ENCODE measurements at places on chromosomes 3 and 15. TPM values are rescaled to one million over a fixed set of nuclear protein-coding genes. Genes with fewer than 3 reads are reported as not detected.

RAB7A gene
- 70.7 TPM for total RNA-seq

COL6A5 gene
- total RNA-seq: 0.15 TPM

HCN4 gene
- not detected for total RNA-seq

CFAP20DC gene
- total RNA-seq: 11.1 TPM

CHRFAM7A gene
- not detected for total RNA-seq

- DNase-seq: no peak
Measured at GRCh38 chr3:24388611-24389010, 106.0 kb downstream of the THRB start.

GRCh38 chr15:41653760-41654159 is 6.4 kb upstream of the MGA start:
- DNase-seq: no peak

- no peak for DNase-seq
Measured at GRCh38 chr3:87797872-87798566, 260.8 kb downstream of the CGGBP1 start.

DNA sequence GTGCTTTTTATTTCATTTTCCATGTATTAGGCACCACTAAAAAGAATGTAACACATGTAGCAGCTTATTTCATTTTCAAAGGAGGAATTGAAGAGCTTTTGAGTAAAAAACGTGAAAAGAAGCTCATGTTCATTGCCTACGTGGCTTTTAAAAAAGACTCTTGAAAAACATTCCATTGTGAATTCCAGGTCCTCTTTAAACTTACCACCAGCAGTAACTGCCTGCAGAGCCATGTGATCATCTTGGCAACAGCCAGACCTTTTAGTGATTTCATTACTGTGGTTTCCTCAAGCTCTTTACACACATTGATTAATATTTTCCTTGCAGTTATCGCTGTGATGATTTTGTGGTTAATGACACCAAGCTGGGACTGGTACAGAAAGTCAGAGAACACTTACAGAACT is 43.8 kb upstream of the FBXL22 start:
- DNase-seq: no peak

GRCh38 chr3:166527325-166527724 is 690.1 kb upstream of the BCHE start:
- DNase-seq: no peak

GRCh38 chr3:5217824-5218595 is 30.5 kb downstream of the EDEM1 start:
- DNase-seq: no peak

DNA sequence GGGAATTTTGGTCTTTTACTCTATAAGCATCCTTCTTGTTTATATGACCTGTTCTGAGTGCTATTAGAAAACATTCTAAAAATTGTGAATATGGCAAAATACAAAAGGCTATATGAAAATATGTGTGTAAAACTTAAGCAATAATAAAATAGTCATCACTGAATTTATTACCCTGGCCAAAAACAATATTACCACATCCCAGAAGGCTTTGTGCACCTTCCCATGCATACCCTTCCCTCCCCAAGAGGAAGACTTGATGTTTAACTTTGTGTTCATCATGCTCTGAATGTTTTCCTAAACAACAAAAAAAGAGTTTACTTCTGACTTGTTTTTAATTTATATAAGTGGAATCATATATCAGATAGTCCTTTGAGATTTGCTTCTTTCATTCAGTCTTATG is 155.1 kb upstream of the TNIK start:
- DNase-seq: no peak

- DNase-seq: no peak
Measured at GRCh38 chr15:45100884-45101625, 12.9 kb downstream of the DUOX2 start.

DNA sequence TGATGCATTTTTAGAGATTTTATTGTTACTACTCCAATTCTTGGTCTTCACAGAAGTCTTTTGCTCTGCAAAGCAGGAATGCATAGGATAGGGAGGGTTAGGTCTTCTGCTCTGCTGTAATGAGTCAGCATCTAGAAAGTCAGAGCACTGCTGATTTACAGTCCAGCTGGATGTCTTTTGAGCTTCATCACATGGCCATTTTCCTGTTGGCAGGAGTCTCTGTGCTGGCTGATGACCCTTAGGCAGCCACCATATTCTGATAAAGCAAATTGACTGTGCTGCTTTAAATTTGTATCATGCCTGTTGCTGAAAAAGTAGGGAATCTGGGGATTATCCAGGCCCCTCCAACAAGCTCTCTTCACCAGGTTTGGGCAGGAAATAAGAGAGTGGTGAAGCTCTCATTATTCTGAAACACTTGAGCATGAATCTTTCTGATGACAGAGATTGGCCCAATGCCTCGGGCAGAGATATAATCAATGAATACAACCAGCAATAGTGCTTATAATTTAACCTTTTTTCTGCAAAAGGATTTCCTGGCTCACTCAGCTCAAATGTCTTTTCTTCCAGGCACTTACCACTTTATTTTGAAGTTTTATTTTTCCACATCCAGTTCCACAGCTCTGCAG is 9.7 kb upstream of the CRBN start:
- no peak for DNase-seq

GRCh38 chr3:54349691-54350090 is 227.3 kb downstream of the CACNA2D3 start:
- DNase-seq: no peak

DNA sequence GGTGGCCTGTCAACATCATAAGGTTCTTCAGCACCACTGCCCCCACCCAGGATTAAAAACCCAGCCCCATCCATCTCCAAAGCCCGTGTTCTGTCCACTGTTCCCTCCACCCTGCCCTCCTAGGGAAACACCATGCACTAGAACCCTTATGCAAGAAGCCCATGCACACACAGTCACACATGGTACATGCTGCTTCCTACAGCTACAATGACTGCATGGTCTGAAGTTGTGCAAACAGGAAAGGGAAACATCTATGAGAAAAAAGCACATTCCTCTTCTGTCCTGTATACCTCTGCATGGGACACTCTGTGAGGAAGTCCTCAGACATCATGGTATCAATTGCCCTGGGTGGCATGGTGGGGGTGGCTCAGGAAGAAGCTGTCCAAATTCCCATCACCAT is 108.6 kb upstream of the MRPS22 start:
- DNase-seq: no peak

DNA sequence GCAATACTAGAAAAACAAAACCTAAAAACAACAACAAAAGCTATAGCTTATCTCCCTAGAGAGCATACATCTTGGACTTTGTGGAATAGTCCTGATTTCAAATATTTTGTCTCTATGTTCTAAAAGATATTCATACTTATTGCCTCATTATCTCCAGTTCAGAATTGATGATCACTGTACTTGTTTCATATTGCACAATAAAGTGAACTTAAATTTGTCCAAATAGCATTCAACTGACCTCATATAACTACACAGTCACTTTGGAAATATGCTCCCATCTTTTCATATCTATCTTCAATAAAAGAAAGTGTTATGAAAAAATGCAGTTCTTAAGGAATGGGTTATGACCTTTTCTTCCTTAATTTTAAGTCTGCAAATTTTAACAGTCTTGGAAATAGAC is 228.6 kb upstream of the CMC1 start:
- DNase-seq: no peak

DNA sequence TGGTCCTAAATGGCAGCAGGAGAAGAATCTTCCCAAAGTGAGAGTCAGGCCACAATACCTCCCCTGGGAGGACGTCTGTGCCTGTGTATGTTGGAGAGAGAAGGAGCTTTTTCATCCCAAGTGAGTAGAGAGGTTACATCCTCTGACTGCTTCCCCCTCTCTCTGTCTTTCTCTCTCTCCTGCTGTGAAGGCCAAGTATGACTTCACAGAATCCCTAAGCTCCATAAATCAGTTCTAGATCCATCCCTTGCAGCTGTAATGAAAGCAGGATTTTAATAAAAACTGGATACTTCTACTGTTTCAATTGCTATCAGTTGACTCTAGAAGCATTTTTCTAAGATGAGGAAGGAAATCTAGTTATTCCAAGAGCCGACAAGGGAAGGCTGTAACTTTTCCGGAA is 389.1 kb upstream of the PROK2 start:
- DNase-seq: no peak

- no peak for DNase-seq
Measured at GRCh38 chr3:425079-425478, 228.5 kb downstream of the CHL1 start.

- DNase-seq: no peak
Measured at GRCh38 chr15:32718821-32719716, 1.3 kb downstream of the GREM1 start.

- no peak for DNase-seq
Measured at GRCh38 chr3:58704745-58705144, 38.2 kb upstream of the FAM3D start.

DNA sequence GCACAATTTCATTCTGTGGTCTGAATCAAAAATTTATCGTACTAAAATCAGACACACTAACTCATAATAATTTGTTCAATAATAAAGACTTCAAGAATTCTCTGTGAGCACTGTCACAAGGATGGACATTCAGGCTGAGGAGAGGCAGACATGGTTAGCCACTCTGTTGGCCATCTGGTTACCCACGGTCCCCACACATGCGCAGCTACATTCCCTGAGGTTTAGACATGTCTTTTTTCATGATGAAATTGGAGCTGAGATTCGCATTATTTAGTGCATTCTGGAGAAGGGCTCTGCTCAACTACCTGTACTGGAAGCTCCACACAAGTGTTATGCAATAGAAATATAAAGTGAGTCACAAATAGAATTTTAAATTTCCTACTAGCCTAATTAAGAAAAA is 156.9 kb downstream of the SUCNR1 start:
- DNase-seq: no peak

DNA sequence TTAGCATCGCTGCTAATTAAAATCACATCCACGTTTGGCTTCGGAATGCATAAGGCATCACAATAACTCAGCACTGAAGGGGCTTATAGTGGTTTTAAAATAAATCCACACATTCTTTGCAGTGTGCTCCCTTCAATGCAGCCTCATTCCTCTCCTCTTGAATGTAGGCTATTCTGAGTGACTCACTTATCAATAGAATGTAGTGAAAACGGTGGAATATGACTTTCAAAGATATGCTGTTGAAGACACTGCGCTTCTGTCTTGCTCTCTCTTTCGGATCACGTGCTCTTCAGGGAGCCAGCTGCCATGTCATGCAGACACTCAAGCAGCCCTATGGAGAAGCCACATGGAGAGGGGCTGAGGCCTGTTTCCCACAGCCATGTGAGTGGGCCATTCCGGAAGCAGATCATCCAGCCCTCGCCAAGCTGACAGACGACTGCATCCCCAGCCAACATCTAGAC is 87.4 kb downstream of the CRYGS start:
- DNase-seq: no peak

GRCh38 chr3:14201940-14202684 is 23.5 kb downstream of the LSM3 start:
- DNase-seq: no peak
